ENCODE measurements at places on chromosomes 3 and 15.

GRCh38 chr15:29939404-29939803 lies 117.1 kb upstream of the TJP1 start:
- DNase-seq: no peak

GRCh38 chr15:48371961-48372360 lies 40.7 kb downstream of the DUT start:
- no peak for DNase-seq

DNA sequence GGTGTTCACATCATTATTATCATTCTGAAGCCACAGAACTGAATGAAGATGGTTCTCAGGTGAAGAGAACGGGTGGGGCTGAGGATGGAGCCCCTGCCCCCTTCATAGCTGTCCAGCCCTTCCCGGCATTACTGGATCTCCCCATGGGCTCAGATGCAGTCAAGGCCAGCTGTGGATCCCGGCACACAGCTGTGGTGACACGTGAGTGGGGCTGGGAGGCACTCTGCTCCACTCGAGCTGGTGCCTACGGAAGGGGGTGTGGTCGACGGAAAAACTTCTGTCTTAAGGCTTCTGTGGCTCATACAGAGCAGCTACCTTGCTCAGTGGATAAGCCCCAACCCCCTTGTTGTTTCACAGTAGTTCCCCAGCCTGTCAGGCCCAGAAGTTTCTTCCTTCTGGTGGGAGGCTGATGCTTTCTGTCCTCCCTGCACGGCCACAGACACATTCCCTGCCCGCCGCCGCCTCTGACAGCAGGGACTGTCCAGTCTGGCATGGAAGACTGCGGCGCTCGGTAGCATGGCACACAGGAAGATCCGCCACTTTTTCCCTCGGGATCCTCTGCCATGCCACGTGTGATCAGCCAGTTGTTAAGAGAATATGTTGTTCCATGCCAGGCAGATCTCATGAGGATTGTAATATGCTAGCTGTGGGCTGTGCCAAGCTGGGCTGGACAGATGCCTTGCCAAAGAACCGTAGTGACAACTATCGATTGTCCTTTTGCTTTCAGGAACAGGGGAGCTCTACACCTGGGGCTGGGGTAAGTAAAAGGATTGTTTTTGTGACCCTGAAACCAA lies 5.8 kb downstream of the RCCD1 start:
- DNase-seq: no peak

DNA sequence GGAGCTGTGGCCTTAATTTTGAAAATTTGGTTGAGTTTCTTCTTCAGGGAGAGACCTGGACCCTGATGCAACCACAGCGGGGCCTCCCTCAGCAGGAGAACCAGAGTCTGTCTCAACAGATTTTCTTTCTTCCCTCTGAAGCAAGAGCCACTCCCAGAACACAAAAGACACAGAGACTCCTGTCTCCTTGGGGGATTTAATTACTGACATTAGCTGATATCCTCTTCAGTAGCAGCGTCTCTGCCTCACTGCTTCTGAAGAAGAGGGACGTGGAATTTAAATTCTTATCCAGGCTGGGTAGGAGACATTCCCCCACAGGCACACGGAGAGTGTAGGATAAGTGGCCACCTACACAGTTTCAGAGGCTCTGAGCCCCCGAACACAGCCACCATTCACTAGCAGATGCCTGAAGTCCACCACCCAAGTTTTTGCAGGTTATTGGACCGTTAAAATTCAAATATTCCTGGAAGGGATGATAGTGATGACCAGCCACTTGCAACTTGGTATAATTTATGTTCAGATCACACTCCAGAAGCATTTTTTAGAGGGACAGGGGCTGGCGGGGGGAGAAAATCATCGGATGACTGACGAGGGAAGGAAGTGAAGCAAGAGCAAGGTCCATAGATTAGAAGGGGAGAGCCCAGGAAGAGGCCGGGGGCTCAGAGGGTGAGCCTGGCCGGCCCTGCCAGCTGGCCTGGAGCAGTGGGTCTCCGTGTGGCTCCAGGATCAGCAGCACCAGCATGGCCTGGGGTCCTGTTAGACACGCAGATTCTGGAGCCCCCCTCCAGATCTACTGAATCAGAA lies 109.7 kb downstream of the BDH1 start:
- no peak for DNase-seq

GRCh38 chr3:111668888-111669488 lies 73.8 kb upstream of the ZBED2 start:
- no peak for DNase-seq

DNA sequence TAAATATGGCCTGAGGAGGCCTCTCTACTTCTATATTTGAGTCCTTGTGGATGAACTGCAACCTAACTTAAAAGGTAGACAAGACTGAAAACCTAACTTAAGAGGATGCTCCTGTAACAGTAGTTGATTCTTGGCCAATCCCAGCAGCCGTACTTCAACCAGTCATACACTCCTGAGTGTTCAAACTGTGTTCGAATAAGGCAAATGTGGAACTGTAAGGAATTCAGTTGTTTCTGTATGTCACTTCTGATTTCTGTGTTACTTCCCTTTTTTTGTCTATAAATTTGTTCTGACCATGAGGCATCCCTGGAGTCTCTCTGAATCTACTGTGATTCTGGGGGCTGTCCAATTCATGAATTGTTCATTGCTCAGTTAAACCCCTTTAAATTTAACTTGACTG lies 20.5 kb downstream of the GALK2 start:
- no peak for DNase-seq

DNA sequence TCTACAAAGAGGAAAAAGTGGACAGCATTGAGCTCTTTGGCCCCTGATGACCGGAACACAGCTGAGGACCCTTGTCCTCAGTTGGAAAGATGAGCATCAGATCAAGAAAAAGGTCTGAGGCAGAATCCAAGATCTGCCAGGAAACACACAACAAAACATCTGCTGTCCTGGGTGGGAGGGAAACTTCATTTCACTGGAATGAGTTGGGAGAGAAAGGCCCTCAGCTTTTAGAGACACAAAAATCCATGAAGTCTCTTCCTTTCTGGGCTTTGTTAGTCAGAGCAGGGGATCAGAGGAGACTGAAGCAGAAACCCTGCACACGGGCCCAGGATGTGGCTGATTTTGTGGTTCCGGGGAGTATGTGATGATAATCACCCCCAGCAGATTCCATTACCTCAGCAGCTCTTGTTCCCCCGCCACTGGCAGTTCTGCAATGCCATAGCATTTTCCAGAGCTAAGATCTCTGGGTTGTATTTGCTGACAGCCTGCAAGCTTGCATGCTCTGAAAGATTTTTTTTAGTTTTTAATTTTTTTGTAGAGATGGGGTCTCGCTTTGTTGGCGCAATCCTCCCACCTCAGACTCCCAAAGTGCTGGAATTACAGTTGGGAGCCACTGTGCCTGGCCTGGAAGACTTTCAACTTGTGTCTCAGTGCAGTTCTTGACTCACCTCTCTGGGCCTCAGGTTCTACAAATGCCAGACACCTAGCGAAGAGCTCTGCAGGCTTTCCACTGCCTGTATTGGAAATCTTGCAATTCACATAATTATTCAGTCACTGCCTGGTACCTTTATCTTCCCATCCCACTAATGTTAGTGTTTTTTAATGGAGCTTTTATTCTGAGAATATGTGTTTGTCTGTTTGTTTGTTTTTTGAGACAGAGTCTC lies 5.8 kb upstream of the TATDN2 start:
- DNase-seq: no peak

- no peak for DNase-seq
Measured at GRCh38 chr3:14283813-14284438, 105.3 kb downstream of the LSM3 start.

- no peak for DNase-seq
Measured at GRCh38 chr15:29557171-29557570, 265.1 kb downstream of the TJP1 start.

DNA sequence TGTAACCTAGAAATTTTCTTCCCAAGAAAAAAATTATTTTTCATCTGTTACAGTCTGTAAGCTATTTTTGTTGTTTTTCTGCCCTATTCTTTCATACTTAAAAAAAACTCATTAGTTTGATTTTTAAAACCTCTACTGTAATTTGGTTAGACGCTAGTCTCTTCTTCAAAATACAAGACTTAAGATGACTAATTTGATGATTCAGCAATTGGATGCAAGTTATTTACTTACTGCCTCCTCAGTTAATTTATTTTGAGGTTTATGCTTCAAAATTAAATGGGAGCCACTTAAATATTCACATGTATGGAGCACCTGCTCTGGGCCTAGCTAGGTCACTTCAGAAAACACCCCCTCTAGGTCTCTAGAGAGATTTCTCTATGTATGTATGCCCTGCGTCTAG lies 132.4 kb downstream of the IQCH start:
- DNase-seq: no peak

DNA sequence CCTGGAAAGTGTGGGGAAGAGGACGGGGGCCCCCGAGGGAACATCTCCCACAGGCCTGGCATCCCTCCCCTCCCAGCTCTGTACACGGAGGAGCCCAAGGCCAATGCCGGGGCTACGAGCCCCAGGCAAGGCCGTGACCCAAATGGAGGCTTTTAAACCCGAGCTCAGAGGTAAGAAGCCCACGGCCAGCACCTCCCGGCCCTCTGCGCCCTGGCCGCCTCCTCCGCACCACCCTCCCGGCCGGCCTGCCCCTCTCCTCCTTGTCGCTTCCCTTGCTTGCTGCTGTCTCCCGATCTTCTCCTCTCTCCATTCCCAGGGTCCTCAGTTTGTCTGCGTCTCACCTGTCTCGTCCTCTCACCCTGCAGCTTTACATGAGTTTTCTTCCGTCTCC lies 1.3 kb downstream of the MUC4 start:
- DNase-seq: no peak

- DNase-seq: no peak
Measured at GRCh38 chr15:67707520-67708283, 117.6 kb upstream of the SKOR1 start.

GRCh38 chr3:123778991-123779622 lies 105.0 kb downstream of the MYLK start:
- DNase-seq: no peak

DNA sequence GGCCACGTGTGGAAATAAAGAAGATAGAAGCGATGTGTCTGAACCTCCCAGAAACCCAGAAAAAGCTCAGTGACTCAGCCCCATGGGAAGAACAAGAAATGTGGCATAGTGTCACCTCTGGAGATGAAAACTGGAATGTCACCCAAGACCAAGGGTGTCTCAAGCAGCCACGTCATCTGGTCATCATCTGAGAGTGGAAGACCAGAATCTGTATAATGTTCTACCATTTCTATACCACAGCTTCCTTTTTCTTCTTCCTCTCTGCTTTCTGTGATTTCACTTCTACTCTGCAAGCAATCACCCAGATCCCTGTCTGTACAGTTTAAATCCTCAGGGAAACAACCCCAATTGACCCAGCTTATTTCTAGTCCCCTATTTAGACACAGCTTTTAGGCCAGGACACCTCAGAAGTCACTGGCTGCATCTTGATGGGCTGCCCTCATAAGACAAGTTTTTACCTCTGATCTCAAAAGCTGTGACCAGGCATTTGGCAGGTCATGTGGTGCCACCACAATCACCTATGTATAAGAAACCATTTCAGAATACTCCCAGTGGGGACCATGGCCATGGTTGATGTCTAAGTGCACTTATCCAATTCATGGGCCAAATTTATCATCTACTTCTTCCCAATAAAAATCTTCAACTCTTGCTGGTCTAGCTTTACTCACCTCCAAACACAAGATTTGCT lies 278.5 kb upstream of the UMPS start:
- no peak for DNase-seq

DNA sequence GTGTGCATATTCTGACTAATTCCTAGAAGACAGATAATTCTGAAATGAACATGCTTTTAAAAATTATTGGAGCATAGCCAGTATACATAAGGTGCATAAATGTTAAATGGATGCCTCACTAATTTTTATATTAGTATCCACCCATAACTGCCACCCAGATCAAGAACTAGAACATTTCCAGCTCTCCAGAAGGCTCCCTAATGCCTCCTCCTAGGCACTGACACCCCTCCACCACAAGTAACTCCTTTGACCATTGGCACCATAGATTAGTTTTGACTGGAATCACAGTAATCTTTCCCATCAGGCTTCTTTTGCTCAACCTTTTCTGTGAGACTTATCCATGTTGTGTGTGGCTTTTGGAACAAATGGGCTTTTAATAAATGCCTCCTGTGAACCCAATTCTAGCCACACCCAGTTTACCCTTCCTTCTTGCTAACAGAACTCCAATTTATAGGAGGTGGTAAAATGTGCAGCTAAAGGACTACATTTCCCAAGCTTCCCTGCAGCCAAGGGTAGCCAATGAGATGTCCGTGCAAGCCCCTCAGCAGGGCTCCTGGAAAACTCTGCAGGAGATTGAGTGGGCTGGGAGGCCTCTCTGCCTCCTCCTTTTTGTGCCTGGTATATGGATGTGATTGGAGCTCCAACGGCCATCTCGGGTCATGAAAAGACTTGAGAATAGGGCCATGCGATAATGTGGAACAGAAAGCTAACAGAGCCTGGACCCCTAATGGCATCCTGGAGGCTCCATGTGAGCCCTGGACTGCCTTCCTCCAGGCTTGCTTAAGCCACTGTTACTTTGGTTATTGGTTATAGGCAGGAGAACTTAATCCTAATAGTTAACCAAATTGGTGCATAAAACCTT lies 322.6 kb upstream of the TLE3 start:
- no peak for DNase-seq

DNA sequence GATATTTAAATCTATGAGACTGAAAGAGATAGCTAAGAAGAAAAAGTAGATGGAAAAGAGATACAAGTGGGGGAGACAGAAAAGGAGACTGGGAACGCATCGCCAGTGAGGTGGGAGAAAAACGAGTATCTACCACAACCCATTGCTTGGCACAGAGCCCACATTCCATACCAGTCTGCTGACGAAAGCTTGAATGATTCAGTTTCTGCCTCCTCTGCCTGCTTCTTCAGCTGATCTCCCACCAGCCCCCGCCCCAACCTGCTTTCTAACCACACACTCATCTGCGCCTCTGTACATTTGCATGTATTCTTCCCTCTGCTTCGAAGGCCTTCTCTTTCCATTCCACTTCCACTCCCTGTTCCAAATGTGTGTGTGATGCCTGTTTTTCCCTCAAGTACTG lies 188.1 kb downstream of the USP13 start:
- no peak for DNase-seq

- no peak for DNase-seq
Measured at GRCh38 chr3:64028754-64029153, 5.5 kb upstream of the PSMD6 start.

DNA sequence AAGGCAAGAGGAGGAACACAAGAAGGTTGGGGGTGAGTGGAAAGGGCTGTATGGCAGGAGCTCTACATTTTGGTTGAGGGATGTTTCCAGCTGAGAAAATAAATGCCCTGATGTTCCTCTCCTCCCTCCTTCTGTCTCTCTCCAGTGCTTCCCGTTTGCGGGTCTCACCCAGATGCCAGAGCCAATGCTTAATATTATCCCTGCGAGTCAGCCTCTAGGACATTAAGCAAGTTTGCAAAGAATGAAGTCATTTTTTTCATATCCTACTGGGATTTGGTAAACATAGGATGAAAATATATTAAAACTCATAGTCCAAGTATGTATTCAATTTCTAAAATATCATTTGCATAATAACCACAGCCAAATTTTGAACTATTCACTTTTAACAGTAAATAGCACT lies 295.9 kb downstream of the CADM2 start:
- DNase-seq: no peak

GRCh38 chr3:167114619-167115018 lies 265.5 kb downstream of the ZBBX start:
- no peak for DNase-seq

Measured in nucleus accumbens (tissue), 56 donors.